ENCODE measurements at places on chromosomes 6 and 20.

GRCh38 chr6:52502306-52503029 is 74.4 kb downstream of the TRAM2 start:
- DNase-seq, result no peak

DNA sequence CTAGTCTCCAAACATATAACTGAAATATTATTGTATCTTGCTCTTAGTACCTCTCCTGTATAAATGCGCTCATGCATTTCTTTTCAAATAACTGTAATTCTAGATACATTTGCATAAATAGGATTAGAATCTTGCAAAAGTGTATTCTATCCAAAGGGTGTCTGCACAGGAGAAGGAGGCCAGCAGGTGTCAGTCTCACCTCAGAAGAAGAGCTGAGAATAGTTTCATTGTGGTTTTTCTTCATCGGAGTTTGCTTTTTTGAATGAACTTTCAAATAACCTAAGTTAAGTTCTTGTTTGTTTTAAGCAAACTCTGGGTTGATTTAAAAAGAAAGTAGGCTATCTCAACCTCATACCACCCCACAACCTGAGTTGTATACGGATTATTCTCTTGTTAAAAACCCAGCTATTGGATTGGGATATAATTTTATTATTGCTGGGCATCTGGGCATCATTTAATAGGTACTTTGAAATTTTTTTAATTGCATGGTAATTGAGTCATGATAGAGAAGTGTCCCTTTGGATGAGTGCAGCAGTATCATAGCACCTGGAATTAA is 125.0 kb upstream of the MLIP start:
- no peak for DNase-seq

DNA sequence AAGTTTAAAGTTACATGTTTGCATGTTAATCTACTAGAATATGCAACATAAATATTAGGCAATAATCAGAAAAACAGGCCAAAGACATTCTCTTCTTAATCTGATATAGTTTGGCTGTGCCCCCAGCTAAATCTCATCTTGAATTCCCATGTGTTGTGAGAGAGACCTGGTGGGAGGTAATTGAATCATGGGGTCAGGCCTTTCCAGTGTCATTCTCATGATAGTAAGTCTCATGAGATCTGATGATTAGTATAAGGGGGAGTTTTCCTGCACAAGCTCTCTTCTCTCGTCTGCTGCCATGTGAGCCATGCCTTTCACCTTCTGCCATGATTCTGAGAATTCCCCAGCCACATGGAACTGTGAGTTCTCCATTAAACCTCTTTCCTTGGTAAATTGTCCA is 1241.7 kb upstream of the ADGRB3 start:
- DNase-seq, result no peak

DNA sequence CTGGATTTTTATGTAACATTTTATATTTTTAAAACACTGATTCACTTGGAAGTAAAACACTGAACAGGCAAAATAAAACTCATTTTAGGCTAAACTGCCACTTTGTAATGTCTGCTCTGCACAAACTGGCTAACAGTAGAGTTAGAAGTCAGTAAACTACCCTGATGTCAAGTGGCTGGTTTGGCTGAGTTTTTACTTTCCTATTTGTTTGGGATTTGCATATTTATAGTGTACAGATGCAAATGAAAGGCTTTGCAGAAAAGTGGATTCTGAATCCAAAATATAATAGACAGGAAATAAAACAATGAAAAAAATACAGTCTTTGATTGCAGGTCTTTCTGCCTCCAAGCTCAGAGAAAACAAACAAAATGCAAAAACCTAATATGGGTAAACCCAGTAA is 213.1 kb downstream of the CDH26 start:
- DNase-seq, result no peak

GRCh38 chr20:52814371-52814770 is 157.8 kb upstream of the TSHZ2 start:
- no peak for DNase-seq

GRCh38 chr6:89050155-89050554 is 30.4 kb upstream of the PNRC1 start:
- DNase-seq, result no peak

GRCh38 chr6:96755096-96755495 is 82.2 kb downstream of the GPR63 start:
- no peak for DNase-seq

DNA sequence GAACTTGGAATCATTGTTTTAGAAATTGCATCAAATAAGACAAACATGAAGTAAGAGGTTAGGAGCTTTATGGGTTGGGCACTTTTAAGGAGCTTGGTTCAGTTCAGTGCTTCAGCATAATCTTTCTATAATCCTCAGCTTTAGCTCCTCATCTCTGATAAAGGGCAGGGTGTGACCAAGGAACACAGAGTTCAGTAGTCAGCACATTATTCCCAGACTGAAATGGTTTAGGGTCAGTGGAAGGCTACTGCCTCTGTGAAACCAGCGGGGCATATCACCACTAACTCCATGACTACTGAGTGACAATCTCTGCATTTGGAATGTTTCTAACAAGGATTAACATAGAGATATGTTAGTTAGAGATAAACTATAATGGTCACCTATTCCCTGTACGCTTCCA is 36.9 kb downstream of the CRYBG1 start:
- no peak for DNase-seq

DNA sequence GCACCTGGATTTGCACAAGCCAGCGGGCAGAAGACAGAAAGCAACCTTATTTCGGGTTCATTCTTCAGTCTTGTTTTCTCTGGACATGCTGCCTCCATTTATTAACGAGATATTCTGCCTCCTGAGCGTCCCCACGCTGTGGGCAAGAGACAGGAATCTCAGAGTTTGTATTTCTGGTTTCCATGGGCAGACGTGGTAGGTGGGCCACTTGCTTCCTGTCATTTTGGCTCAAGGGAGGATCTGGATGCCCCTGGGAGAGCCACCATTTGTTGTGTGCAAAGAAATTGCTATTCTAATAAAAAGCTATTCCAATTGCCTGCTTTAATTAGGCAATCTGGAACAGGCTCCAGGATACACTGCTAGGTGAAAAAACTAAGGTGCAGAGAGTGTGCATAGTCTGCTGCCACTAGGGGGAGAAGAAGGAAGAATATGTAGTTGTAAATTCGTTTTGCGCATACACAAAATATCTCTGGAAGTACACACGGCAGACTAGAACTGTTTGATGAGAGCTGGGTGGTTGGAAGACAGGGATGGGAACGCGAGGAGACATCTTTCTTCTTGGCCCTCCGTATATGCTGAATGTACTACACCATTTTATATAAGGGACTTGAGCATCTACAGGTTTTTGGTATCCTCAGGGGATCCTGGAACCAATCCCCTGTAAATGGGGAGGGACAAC is 30.1 kb upstream of the SLC16A10 start:
- peak; percentile 69 for DNase-seq

- no peak for DNase-seq
These were observed at the start of gene MYT1 for GRCh38 chr20:64164123-64164836. Gene MYT1 (plus strand): TSS chr20:64164452. CDS start chr20:64198862, 34,410 bp downstream.

DNA sequence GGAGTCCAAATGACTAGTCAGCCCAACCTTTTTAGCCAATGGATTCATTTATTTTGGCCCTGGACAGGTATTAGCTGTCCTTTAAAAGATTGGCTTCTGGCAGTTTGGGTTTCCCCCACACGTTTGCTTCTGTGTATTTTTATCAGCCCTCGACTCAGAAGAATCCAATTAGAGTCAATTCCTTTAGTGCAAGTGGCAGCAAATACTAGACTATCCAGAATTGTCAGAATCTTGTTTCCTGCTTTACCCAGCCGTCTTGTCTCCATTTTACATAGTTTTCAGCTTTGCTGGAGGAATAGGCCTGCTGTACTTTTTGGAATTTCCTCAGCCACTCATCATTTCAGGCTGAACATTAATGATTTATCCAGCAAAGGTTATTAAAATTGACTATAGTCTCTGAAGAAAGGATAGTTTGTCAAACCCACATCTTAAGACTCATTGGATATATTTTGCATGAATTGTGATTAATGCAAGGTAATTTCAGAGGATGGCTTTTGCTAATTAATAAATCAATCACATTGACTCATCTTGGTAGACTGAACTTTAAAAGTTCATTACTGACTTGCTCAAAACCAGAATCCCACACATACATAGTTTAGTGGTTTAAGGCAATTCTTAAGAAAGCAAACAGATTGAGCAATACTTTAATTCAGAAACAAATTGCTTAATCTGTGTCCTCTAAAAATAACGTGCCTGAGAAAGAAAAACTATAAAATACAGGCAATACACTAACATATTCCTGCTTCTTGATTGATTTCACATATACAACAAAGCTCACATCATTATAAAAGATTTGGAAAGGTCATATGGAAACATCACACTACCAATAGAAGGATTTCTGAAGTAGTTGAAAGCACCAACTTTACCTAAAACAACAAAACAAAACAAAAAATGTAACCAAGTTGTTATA is 62.9 kb upstream of the ZNF217 start:
- DNase-seq, result no peak

GRCh38 chr6:47714802-47715201 is 16.4 kb downstream of the ADGRF4 start:
- DNase-seq, result no peak

GRCh38 chr20:13517831-13518230 is 120.9 kb downstream of the TASP1 start:
- no peak for DNase-seq

GRCh38 chr6:89138173-89138572 is 7.7 kb upstream of the PM20D2 start:
- no peak for DNase-seq

GRCh38 chr20:582204-582603 is 27.9 kb downstream of the TCF15 start:
- no peak for DNase-seq

GRCh38 chr6:26196846-26197635 is 109.8 kb downstream of the HFE start:
- peak; percentile 97 for DNase-seq

DNA sequence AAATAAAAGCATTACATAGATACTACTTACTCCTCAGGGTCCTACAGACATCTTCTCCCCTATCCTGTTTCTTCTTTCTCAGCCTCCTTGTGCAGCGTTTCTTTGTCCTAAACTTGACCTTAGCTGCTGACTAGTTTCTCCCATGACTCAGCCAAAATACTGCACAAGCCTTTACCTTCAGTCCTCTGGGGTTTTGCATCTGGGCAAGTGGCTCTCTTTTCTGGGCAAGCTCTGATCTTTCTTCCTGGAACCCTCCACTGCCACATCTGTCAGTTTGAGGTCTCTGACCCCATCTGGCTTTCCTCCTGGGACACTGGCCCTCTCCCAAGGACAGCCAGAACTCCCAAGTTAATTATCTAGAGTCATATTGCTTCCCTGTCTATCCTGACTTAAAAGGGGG is 838.4 kb downstream of the DHX35 start:
- DNase-seq, result no peak

- DNase-seq, result no peak
These were observed 7.9 kb upstream of the BHLHE23 start for GRCh38 chr20:63014710-63015109.

GRCh38 chr6:117947234-117947633 is 40.2 kb downstream of the SLC35F1 start:
- DNase-seq, result no peak

DNA sequence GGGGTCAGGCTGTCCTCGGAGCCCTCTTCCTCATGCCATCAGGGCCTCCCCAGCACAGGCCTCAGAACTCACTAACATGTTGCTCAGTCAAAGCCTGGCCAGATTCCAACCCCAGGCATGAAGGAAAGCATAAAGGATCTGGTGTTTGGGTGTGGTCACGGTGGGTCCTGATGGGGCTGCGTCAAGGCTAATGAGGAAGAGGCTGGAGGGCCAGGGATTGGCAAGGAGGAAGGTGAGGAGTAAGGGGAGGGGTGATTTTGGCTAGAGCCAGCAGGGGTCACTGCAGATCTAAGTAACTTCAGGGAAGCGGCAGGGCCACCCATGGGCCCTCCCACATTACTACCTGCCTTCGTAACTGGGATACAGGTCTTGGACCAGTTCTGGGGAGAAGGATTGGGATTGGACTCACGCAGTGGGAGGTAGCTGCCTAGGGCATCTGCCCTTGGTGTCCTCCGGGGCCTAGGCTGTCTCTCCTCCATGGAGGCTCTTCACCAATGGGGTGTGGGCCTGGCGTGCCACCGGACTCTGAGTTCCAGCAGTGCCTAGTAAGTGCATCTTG is 36.2 kb upstream of the MRPS18A start:
- DNase-seq, result peak; percentile 91

Measured in hematopoietic multipotent progenitor cell treated with erythropoietin and hydrocortisone succinate and interleukin-3 and kit ligand, for 8 days (in vitro differentiated cells).